ENCODE measurements at places on chromosomes 5 and 9.

DNA sequence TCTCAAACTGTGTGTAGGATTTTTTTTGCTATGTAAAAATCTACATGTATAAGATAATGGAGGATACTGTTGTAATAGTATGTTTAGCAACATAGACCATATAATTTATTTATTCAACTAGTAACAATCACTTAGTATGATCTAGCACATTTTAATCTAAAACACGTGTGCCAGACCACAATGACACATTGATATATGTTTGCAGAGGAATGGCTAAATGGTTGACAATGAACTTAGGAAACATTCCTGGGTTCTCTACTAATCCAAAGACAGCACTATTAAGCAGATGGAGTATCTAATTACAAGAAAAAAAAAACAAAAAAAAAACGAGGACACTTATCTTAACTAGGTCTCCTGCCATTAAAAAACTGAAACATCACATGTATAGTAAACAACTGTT lies 261.7 kb upstream of the PAPPA start:
- no peaks in the 10 kb centered on the region for H3K4me1 ChIP-seq
- no peaks in the 10 kb centered on the region for H3K27me3 ChIP-seq
- no peak overlapping the region for H3K27ac ChIP-seq
- DNase-seq, result no peak
- H3K4me3 ChIP-seq, result no peak overlapping the region

DNA sequence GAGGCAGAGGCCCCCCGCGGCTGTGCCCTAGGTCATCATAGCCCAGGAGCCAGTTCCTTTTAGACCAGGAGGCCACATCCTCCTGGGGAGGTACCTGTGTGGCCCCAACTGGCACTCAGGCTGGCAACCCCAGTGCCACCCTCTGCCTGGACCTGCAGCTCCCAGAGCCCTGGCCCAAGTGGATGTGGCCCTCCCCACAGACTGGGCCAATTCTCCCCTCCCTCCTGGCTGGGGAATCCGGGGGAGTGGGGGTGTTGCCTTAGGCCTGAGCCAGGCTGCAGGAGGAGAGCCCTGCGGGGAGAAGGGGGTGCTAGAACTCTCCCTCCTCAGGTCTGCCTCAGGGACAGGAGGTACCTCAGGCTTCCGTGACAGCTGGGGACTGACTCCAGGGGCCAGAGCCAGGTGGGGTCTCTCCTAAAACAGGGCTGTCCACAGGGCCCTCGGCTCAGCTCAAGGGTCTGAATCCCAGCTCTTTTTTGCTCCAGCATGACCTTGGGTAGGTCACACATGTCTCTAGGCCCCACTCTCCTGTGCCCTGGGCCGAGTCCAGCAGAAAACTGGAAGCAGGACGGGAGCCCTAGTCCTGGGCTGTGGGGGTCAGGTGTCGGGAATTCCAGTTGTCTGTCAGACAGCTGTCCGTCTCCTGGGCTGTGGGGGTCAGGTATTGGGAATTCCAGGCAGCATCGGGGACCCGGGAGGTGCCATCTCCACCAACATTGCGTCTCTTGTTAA lies 9.6 kb downstream of the DNLZ start:
- H3K4me3 ChIP-seq, result no peak overlapping the region
- no peak overlapping the region for H3K27ac ChIP-seq
- H3K27me3 ChIP-seq, result no peaks in the 10 kb centered on the region
- H3K36me3 ChIP-seq, result no peaks in the 10 kb centered on the region
- H3K4me1 ChIP-seq, result no peaks in the 10 kb centered on the region

GRCh38 chr5:155193483-155194107 lies 180.0 kb downstream of the KIF4B start:
- no peak for DNase-seq
- H3K36me3 ChIP-seq, result no peaks in the 10 kb centered on the region
- no peak overlapping the region for H3K4me3 ChIP-seq
- no peak overlapping the region for H3K27ac ChIP-seq
- no peaks in the 10 kb centered on the region for H3K27me3 ChIP-seq
- H3K4me1 ChIP-seq, result no peaks in the 10 kb centered on the region

DNA sequence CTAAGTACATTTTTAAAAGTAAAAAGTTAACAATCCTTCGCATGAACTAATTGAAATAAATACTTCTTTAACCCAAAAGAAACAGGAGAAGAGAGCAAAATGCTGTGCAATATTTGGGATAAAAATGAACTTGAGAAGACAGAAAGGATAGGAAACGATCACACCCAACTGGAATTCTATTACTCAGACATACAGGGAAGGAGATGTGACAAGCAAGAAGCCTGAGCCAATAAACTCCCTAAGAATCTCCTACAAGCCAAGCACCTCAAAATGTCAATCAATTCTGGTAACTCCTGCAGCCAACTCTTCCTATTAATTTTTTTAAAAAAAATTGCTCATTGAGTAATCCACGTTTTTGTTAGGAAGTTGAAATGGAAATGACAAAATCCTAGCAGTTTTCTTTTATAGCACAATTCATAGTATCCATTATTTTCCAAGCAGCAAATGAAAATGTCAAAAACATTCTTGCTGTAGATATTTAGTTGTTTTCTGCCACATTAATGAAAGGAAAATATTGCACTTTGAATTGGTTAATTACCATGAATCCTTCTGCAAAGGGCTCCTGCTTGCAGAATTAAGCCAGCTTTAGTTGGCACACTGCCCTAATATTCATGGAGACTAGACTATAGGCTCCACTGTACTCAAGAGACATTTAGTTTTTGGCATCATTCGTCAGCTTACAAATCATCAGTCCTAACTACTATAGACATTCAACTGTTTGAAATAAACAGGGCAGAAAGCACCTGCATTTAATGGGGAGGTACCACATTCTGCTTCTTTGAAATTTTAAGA lies 89.0 kb downstream of the RFX3 start:
- H3K27ac ChIP-seq, result no peak overlapping the region
- H3K4me3 ChIP-seq, result no peak overlapping the region
- DNase-seq, result no peak
- no peaks in the 10 kb centered on the region for H3K4me1 ChIP-seq
- H3K27me3 ChIP-seq, result no peaks in the 10 kb centered on the region
